Stimulated activated CD4-positive, alpha-beta T cell treated with anti-CD3 and anti-CD28 coated beads, Interleukin-1b, Interleukin-23, amount 100 ng/mL, for 1 hour (primary cell): ENCODE measurements at places on chromosomes 1 and 21.

GRCh38 chr1:237542525-237543418 lies 347.9 kb downstream of the ZP4 start:
- no peak for DNase-seq

DNA sequence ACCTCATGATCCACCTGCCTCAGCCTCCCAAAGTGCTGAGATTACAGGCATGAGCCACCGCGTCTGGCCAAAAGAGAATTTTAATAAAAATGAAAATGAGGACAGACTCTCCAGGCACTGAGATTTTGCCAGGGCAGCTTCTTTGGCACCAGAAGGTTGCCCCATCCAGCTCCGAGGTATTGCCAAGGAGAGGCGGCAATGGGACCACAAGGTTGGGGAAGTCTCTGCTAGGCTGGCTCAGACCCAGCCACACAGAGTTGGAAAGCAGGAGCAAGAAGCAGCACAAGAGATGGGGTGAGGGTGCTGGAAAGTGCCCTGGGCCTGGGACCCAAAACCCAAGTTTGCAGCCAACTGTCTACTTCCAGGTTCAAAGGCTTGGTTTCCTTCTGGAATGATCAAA lies 200.9 kb downstream of the HHIPL2 start:
- DNase-seq = no peak

DNA sequence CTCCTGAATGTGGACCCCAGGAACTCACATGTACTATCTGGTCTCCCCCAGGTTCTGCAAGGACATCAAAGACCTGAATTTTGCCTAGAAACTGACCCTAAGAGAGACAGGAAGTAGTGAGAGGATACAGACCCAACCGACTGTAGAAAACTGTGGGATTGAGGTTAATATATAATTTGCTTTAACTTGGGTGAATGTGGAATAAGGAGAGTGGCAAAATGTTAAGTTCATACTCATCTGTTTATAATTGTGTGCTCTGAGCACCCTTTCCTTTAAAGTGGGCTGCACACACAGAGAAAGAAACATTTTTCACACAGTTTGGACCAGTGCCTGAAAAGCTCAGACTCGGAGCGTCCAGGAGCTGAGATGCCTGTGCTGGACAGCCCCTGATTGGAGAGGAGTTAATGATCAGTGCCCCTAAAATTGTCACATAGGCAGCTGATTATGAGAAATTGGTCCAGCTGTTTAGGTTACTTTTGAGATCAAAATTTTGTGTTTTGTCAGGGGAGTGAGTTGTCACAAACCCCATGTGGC lies 37.2 kb downstream of the ROR1 start:
- DNase-seq = no peak

DNA sequence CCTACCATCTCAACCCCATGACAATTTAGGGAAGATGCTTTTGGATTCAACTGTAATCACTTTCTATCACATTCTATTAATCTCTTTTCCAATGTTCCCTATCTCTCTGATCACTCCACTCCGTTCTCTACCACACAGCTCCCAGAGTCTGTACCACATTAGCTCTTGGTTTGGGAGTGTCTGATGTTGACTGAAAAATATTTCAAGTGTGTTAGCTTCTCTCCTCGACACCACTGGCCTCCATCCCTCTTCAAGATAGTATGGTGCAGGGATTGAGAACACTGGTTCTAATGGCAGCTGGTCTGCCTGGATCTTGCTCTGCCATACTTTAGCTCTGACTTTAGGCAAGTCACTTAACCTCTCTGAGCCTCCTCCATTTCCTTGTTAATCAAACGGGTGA lies 39.9 kb downstream of the ATP1A1 start:
- no peak for DNase-seq

DNA sequence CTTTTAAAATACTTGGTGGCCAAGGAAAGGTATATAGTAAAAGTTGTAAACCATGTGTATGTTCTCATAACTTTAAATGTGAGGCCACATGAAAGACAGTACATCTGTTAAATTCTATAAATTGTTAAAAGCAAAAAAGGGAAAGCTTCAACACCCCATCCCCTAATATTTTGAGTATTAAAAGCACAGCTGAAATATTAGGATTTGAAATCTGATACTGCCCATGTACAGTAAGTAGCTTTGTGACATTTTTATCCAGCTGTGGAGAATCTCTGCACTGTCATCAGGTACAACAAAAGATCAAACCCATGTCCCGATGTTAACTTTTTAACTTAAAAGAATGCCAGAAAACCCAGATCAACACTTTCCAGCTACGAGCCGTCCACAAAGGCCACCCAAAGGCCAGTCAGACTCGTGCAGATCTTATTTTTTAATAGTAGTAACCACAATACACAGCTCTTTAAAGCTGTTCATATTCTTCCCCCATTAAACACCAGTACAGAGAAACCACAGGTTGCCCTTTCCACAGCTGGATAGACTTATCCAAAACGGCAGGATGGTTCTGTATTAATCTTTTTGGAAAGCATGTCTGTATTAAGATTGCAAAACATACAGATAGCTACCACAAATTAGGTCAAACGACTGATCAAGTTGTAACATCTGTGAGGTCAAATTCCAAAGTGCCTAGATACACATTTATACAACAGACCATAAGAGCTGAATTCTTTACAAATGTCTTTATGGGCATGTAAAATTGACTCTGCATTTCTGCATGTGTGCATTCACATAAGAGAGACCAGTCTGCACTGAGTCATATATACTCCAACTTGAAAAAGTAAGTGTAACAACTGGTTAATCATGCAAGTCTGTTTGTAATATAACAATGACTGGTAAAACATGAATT lies 5.2 kb downstream of the IRF2BP2 start:
- DNase-seq = no peak

DNA sequence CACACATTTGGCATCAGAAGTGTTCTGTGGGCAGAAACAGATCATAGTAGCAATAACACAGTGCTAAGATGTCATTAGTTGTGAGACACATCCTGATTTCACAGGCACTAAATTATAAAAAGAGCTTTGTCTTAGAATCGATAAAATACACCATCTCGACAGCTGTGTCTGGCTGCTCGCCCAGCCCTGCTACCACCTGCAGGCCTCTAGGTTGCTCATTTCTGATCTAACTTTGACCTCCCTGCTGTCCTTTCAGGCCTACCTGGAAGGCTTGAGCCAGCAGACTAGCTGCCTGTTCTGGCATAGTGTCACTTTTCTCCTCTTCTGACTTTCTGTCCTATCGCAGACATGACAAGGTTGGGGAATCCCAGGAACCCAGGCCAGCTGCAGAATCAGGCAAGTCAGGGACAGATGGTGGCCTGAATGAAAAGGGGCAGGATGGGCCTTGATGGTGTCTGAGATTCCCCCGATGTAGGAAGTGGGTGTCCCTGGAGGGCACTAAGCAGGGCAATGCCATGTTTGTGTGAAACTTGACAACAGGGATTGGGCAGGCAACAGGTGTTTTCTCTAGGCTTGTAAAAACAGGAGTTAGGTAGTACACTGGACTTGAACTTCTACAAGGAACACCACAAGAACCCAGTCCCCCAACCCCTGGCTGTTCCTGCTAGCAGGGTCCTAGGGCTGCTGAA lies 66.6 kb upstream of the RHOU start:
- DNase-seq = no peak

GRCh38 chr1:199042193-199042592 lies 403.4 kb downstream of the PTPRC start:
- DNase-seq = no peak

DNA sequence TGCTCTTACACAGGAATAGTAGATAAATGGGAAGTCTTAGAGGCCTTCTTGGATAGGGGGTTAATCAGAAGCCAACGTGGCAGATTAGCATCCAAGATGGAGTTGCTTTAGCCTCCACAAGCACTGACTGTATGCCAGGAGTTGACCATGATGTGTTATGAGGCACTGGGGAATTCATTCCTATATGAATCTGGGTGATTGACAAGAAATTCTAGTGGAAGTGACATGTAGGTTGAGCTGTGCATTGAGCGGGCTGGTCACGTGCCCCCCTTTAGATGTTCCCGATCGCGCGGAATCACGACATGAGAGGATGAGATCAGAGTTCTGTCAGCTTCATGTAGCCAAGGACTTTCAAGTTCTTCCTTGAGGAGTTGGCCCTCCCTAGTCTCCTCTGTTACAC lies 31.7 kb downstream of the GALNT2 start:
- DNase-seq = no peak

DNA sequence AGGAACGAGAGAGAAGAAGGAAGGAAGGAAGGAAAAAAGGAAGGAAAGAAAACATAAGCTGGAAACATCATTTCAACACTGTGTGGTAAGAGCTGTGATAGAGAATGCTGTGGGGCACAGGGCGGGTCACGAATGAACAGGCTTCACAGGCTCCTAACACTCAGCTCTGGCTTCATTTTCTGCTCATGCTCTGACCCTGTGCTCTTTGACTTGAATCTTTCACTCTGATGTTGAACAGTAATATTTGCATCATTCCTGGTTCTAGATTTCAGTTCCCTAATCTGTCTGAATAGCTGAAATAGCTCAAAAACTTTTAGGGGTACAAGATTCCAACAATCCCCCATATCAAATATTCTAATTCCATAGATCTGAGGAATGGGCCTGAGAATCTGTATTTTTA lies 207.3 kb downstream of the LHX8 start:
- no peak for DNase-seq

- DNase-seq = no peak
These were observed 7.5 kb upstream of the PROK1 start for GRCh38 chr1:110443451-110443850.

- DNase-seq = no peak
These were observed 3.8 kb upstream of the RRP15 start for GRCh38 chr1:218281285-218281684.

- no peak for DNase-seq
These were observed 1409.4 kb downstream of the MRPL39 start for GRCh38 chr21:24197923-24198322.

DNA sequence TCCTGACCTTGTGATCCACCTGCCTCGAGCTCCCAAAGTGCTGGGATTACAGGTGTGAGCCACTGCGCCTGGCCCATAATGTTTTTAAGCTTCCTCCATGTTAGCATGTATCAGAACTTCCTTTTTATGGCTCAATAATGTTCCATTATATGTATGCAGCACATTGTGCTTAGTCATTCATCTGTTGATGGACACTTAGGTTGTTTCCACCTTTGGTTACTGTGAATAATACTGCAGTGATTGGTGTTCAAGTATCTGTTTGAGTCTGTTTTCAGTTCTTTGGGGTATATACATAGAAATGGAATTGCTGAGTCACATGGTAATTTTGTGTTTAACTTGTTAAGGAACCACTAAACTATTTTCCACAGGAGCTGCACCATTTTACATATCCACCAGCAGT lies 17.7 kb downstream of the CMPK1 start:
- DNase-seq = no peak

- no peak for DNase-seq
These were observed 182.6 kb upstream of the ARHGEF16 start for GRCh38 chr1:3271866-3272265.

DNA sequence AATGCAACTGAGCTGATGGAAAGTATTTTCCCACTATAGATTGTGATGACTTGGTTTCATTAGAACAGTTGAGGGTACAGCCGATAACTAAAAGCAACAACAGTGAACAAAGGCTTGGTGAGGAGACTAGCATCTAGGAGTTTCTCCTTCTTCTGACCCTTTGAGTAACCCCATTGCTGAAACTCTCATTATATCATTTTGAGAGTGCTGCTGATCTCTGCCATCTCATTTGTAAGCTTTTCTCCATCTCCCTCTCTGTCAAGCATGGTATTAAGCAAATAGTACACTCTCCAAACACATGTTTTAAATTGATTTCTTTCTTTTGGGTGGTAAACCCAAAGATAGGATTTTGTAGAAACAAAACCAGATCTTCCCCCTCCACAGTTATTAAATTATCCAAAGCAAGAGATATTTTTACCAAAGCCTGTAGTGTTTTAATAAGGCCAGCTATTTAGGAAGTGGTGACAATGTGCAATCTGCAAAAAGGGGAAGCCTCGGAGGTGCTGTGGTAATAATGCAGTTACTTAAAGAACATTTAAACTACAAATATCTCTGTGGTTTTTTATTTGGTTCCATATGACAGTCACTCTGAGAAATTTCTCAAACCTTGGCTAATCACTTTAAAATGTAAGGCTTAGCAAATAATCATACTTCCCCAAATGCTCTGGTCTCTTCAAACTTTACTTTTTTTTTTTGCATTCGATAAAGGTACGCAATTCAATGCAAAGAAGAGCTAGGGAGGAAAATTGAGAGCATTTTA lies 287.5 kb downstream of the HLX start:
- no peak for DNase-seq
